ENCODE measurements at places on chromosomes 13 and 19.

DNA sequence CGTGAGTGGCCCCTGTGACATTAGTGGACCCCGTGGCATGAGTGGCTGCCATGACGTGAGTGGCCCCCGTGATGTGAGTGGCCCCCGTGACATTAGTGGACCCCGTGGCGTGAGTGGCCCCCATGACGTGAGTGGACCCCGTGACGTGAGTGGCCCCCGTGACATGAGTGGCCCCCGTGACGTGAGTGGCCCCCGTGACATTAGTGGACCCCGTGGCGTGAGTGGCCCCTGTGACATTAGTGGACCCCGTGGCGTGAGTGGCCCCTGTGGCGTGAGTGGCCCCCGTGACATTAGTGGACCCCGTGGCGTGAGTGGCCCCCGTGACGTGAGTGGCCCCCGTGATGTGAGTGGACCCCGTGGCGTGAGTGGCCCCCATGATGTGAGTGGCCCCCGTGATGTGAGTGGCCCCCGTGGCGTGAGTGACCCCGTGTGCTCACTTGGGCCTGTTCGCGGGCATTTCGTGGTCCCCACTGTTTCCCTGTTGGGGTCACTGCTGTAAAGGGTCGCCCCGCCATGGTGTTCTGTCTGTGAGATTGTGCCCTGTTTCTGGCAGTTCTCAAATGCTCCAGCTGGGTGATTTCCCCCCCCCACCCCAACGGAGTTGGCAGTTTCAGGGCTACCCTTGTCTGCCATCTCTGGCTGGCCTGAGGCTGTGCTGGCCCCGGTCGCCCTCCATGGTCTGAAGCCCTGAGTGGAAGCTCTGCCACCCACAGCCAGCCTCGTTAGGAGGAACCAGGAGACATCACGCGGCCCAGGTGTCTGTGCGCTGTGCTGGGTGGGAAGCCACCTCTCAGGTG, 64.2 kb downstream of the MCF2L start:
- DNase-seq: no peak

- DNase-seq: no peak
Observed at GRCh38 chr13:87042946-87043345, 628.2 kb upstream of the SLITRK5 start.

DNA sequence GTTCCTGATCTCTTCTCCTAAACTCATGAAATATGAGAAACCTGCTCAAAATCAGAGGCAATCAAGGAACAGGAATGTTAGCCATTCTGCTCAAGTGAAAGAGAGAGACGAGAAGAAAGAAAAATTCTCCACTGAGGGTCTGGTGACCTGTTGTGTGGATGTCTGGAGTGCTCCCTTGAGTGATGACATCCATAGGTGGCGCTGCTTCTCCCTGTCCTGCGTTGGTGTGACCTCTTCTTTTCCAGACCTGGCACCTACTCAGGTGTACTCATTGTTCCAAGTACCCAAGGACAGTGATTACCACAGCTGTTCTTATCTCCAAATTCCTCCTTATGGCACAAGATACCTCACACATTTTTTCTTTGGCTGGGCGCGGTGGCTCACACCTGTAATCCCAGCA, 4.0 kb downstream of the ZNF223 start:
- DNase-seq: no peak

DNA sequence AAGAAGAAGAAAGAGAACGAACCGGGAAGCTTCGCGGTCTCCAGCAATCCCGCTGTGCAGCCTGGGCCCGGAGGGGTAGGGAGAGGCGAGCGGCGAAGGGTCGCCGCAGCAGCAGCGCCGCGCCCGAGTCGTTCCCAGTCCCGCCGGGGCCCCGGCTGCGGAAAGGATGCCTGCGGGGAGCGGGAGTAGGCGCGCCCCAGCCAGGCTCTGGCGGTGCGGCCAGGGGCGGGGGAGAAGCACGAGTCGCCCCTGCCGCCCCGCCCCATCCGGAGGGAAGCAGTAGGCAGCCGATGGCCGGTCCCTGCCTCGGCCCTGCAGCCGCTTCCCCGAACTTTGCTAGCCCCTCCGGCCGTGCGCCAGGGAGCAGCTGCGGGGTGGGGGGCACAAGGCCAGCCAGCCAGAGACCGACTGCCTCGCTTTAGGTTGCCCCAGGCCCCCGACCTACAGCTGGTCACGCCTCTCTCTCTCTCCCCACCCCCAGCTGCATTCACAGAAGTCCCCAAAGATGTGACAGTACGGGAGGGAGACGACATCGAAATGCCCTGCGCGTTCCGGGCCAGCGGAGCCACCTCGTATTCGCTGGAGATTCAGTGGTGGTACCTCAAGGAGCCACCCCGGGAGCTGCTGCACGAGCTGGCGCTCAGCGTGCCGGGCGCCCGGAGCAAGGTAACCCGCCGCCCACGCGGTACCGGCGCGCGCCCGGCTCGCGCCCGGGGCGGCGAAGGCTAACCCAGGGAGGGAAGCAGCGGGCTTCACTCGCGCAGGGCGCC, 1.1 kb downstream of the VSTM2B start:
- DNase-seq: no peak

GRCh38 chr13:113595131-113595530, 10.6 kb downstream of the TFDP1 start:
- no peak for DNase-seq

GRCh38 chr13:106310291-106310865, 225.1 kb downstream of the EFNB2 start:
- DNase-seq: no peak

- DNase-seq: no peak
Observed at GRCh38 chr19:45154064-45154827, 6.5 kb downstream of the NKPD1 start.
